ENCODE measurements at places on chromosomes 6 and 20.

DNA sequence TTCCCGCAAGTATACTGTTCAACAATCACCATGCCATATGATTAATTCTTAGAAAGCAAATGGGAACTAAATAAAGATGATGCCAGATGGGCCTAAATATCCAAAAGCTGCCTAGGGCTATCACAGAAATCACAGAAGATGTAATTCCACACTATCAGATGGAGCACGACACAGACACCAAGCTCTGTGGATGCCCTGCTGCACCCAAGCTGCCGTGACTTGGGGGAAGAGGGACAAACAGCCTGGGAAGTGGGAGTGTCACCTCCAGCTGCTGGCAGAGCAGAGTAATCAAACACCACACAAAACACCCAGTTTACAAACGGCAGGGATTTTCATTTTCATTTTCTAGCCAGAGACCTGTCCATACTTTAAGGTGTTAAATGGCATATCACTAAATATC lies 35.7 kb downstream of the PDE10A start:
- no peak for DNase-seq

DNA sequence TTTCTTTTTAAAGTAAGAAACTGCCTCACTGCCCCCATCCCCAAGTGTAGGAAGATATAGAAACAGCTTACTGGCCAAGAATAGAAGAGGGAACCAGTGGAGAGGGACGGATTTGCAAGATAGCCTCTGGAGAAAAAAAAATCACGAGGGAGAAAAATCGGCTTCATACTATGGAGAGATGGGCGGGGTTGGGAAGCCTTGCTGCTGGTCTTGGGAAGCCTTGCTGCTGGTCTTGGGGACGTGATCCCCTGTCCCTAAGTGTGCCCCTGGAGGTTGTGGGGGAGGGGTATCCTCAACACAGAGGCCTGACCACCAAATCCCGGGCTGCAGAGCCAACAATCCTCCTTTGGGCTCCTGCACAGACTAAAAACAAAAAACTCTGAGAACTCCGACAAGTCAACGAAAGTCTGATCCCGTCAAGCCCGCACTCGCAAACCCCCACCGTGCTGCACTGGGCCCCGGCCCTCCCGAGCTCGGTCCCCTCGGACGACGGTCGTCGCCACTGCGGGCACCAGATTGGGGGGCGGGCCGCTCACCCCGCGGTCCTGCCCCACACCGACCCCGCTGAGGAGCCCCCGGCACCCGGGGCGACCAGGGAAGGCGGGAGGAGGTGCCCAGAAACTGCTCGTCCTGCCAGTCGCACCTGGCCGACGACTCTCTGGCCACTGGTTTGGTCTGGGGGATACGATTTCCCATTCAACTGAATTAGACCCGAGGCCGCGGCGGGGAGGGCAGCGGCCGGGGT lies 750 bp downstream of the MAP7 start:
- DNase-seq: no peak

GRCh38 chr6:152380351-152380767 lies 256.8 kb downstream of the SYNE1 start:
- peak; percentile 91 for DNase-seq

GRCh38 chr6:31620586-31621319 lies at the start of gene PRRC2A:
TSS of gene PRRC2A (plus strand) at chr6:31620715. CDS start at chr6:31622790, 2,075 bp downstream.
- no peak for DNase-seq

- no peak for DNase-seq
Measured at GRCh38 chr6:39055661-39056060, 7.1 kb downstream of the GLP1R start.

- DNase-seq: peak; percentile 36
Measured at GRCh38 chr6:36387440-36388303, at the start of gene ETV7. TSS of gene ETV7 (minus strand) at chr6:36387669. CDS start at chr6:36387541, 128 bp downstream.

- no peak for DNase-seq
Measured at GRCh38 chr20:52837378-52837777, 134.8 kb upstream of the TSHZ2 start.

DNA sequence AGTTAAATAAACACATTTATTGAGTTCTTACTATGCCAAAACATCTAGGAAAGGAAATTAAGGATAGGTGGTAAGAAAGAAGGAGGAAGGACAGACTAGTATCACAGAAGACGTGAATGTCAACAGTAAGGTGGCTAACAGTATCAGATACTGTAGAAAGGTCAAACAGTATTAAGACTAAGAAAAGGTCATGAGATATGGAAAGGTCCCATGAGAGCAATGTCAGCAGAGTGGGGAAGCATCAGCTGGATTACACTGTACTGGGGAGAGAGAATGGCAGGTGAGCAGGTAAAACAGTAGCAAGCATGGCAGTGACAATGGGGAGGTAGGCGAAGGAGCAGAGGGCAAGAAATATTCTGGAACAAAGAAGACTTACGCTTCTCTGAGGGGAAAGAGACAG lies 18.0 kb downstream of the GLO1 start:
- no peak for DNase-seq

GRCh38 chr6:160678744-160679401 lies 14.8 kb upstream of the LPA start:
- no peak for DNase-seq

DNA sequence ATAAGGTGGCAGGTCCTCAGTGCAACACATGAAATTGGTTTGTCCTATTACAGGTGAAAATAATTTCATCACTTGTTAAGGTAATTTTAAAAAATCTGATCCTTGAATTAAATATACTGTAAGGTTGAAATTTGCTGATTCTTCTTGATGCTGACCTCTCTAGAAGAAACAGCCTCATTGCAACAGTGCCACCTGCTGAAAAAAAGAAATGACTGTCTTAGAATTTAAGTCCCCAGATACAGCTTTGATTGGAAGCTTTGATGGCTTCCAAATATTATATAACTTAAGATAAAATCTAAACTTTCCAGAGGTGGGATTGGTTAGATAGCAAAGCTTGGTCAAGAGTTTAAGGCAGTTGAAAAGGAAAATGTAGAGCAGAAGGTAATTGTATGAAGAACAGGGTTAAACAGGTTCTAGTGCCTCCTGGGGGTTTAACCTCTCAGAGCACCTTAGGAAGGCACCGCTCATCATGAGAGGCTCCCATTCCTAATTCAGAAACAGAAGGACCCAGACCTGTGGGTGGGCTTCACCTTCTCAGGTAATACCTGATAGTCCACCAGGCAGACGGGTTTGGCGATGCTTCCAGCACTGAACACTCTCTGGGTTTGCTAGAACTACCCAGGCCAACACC lies 401.0 kb downstream of the PAX1 start:
- no peak for DNase-seq

DNA sequence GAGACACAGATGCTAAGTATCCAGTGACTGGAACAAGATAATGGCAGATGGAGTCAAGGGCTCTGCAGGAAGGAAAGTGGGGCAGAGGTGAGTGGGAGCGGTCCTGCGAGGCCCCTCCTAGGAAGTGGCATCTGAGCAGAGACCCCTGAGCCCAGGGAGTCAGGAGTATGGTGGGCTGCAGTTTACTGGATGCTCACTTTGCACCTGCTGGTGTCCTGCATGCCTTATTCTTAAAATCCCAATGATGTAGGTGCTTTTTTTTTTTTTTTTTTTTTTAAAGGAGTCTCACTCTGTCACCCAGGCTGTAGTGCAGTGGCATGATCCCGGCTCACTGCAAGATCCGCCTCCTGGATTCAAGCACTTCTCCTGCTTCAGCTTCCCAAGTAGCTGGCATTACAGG lies 5.6 kb downstream of the CEBPB start:
- DNase-seq: no peak

- DNase-seq: no peak
Measured at GRCh38 chr6:85936916-85937315, 294.2 kb upstream of the SYNCRIP start.

GRCh38 chr6:85594197-85594930 lies 706 bp upstream of the SNX14 start:
- peak; percentile 28 for DNase-seq

GRCh38 chr6:22828179-22829062 lies 259.1 kb downstream of the HDGFL1 start:
- DNase-seq: peak; percentile 98

- DNase-seq: peak; percentile 93
Measured at GRCh38 chr6:133551847-133552341, 310.7 kb downstream of the EYA4 start.

DNA sequence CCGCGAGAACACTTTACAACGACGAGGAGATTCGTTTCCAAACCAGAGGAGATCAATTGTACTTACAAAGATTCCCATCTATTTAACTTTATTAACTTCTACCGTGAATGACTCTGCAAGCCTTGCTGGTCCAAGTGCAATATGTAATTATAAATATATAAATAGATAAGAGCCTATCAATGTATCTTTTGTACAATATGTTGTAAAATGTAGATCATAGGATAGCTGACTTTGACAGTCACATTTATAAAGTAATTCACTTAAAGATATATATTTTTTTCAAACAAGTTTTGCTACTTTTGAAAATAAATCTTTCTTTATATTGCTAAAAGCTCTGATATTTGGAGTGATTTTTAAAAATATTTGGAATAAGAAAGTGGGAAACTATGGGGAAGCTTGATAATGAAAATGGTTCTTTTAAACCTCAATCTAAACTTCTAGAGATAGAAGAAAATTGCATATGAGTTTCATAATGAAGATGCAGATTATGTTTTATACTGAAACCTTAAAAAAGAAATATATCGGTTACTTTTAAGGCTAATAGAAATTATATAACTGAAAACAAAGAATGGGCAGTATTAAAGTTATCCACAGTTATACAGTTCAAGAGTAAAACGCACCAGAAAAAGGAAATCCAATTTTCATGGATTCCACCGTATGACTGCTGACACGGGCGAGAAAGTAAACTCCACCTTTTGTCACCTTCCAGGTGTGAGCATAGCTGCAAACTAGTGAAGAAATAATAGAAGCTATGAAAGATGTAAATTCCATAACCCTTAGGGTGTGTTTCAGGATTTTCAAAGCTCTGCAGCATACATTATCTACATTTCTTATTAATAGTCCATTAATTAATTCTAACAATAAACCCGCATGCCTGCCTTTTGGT lies 3.3 kb downstream of the TCF21 start:
- DNase-seq: no peak

DNA sequence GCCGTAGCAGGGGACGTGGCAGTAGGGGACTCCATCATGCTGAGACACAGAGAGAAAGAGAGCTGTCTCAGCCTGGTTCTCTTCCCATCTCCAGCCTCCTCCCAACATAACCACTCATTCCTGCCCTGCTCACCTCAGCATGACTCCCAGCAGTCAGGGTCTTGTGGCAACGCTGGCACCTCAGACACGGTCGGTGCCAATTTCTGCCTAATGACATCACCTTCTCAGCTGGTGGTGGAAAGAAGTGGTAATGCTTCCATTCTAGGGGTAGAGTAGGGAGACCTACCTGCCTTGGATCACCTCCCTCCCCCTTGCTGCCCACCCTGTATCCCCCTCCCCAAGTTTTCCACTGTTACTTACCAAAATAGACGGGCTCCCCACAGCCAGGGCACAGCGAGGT lies 2.5 kb downstream of the CRIP3 start:
- DNase-seq: no peak

DNA sequence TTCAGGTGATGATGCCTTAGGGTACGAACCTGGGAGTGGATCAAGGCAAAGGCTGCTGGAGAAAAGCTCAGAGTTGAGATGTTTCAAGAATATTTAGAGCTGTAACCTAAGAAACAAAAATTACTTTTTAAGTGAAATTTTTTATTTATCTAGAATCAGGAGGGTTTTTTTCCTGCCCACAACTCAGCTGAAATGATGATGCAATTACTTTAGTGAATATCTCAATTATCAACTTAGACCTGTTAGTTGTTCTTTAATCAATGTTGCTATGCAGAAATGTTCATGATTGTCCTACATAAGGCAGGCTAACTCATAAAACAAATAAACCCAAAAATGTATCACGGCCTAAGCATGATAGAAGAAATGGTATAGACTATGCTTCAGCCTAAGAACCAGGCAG lies 50.3 kb downstream of the TPBG start:
- no peak for DNase-seq

DNA sequence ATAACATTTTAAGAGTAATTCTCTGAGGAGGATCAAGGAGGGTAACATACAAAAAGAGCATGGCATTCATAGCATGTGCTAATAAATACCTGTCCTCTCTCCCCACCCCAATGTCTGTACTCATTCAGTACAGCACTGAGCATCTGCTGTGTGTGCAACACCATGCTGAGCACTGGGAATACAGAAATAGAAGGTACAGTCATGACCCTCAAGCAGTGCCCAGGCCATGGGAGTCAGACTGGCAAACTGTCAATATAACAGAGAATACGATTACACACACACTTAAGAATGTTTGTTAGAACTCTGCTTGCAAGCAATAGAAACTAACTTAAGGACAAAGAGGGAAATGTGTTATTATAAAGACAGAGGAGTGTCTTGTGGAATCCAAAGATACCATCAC lies 24.7 kb upstream of the ZFAND3 start:
- no peak for DNase-seq

DNA sequence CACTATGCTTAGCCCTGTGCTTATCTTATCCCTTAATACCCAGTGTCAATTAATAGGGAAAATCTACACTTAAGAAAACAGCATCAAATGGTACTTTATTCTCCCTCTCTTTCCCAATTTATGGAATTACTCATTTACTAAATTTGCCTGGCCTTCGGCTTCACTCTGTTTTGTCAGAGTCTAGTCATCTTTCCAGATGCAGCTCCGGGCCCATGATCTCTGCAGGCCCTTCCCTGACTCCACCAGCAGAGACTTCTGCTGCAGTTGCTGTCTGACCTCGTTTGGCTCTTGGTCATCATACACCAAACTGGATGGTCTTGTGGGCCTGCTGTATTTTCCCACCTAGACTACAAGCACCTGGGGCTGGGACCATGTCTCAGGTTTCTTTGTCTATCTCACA lies 27.4 kb downstream of the MRS2 start:
- no peak for DNase-seq

DNA sequence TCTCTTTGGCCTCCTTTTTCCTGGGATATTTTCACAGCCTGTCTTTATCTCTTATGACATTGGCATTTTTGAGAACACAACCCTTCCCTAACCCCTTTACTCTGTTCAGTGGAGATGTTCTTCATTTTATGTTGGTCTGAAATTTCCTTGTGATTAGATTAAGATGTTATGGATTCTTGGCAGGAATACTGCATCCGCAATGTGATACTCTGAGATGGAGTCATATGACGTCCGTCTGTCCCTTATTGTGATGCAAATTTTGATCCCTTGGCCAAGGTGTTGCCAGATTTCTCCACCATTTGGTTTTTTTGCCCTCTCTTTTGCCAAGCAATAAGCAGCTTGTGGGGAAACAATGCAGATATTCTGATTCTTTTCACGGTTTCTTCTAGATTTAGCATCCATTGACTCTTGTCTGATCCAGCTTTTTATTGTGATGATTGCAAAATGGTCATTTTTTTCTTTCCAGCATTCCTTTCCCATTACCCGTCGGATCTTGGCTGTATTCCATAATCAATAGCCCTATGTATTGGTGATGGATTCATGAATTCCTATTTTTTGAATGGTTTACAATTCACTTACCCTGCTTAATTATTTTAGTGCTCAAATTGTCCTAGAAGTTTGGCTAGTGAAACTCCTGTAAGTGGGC lies 85.1 kb downstream of the NCOA3 start:
- no peak for DNase-seq

- DNase-seq: no peak
Measured at GRCh38 chr6:25217829-25218228, 61.3 kb upstream of the CARMIL1 start.
